GM03348 (cell line): ENCODE measurements at places on chromosomes 5 and 9.

DNA sequence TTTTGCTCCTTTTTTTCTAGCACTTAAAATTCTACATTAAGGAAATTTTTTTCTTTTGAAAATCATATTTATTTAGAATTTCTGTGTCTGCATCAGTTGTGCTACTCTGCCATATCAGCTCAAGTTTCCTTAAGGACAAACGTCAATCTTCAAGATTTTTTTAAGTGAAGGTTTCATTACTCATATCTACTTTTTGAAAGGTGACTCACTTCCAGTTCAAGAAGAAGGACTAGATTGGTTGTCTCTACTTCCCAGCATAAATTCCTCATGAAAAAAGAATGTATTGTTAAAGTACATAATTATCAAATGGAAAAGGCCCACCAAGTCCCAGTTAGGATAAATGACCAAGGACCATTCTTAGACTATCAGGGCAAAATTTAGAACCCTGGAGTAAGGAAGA, 626.5 kb downstream of the DMRTA1 start:
- no peak for DNase-seq

DNA sequence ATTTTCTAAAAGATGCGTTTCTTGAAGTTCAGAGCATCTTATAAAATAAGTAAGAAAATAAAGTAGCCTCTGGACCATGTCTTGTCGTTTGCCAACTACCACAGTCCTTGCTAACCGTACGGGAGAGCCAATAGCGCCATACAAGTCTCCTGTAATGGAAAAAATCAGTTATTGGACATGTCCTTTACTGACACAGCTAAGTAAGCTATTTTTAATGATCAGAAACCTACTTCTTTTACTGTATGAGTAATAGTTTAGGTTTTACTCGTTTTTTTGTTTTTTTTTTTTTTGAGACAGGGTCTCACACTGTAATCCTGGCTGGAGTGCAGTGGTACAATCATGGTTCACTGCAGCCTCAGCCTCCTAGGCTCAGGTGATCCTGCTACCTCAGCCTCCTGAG, 37.7 kb upstream of the RAPGEF6 start:
- no peak for DNase-seq

- DNase-seq, result no peak
Observed at GRCh38 chr5:41416336-41416735, 94.1 kb downstream of the PLCXD3 start.

DNA sequence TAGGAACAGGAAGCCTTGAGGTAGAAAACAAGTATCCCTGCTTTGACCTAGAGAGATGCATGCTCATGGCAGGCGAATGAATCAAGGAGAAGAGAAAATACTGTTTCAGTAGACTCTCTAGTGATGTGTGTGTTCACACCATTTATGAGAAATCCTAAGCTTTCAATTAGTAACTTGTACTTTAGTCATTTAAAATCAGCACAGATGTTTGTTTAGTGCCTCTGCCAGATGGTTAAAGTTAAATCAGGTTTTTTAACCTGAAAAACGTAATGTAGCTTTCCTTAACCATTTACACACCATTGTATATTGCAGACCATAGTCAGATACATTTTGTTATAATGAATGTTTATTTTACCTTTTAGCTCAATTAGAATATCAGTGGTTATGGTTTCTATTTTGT, 5.0 kb downstream of the TJP2 start:
- DNase-seq, result no peak

DNA sequence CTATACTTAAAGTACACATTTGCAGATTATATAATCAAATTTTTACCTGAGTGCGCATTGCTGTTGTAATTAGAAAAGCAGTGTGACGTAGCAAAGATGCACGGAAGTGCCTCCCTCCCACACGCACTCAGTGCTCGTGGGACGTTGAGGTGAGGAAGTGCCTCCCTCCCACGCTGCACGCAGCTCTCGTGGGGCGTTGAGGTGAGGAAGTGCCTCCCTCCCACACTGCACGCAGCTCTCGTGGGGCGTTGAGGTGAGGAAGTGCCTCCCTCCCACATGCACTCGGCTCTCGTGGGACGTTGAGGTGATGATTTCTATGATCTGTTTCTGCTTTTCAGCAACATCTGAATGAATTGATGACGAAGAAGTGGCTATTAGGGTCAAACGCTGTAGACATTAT, 21.0 kb downstream of the EXOC3 start:
- no peak for DNase-seq

DNA sequence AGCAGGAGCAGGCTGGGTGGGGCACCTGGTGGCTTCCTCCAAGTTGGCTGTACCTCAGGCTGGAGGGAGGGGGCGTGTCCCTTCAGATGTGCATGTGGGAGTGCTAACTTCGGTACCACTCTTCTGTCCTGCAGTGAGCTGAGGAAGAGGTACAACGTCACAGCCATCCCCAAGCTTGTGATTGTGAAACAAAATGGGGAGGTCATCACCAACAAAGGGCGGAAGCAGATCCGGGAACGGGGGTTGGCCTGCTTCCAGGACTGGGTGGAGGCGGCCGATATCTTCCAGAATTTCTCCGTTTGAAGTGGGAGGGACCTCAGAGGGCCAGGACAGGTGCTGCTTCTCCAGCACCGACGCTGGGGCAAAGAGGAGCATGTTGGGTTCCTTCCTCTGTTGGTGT, 9.3 kb downstream of the NXNL2 start:
- DNase-seq, result no peak

DNA sequence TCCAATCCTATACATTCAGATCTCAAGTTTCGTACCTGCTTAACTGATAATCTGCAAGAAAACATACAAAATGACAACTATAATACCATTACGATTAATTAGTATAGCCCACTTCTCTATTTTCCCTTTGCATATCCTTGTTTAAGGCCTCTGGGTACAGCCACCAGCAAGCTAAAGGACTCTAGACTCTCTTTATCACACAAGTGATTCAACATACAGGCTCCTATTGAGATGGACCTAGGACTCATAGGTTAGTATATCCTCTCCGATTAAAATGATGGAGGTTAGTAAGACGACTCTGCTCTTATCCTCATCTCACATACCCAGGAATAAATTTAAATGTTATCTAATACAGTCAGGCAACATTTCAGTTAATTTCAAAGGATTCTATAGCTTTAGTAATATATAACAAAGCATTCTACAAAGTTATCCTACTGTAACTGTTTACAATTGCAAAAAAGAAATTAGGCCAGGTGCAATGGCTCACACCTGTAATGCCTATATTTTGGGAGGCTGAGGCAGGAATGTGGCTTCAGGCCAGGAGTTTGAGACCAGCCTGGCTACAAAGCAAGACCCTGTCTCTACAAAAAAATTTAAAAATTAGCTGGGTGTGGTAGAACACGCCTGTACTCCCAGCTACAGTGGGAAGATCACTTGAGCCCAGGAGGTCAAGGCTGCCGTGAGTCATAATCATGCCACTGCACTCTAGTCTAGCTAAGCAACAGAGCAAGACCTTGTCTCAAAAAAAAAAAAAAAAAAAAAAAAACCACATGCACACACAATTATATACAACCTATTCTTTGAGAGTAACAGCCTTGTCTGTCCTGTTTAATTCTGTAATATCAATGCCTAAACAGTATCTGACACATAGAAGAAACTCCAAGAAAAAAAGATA, 15.4 kb downstream of the HAUS6 start:
- no peak for DNase-seq

GRCh38 chr5:95191330-95191729, 93.6 kb downstream of the MCTP1 start:
- no peak for DNase-seq

DNA sequence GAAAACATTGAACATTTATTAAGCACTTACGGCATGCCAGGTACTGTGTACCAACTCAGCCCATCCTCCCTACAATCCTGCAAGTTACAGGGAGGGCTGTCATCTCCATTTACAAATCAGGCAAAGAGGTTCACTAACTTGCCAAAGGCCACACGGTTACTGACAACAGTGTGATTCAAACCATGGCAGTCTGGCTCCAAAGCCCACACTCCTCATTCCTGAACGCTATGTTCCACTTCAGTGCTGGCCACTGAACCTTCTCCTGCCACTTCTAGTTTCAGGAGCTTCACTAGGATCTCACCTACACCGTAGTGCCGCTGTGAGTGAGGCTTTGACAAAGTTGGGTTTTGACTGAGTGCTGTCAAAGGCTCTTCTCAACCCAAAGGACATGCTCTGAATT, 7.2 kb upstream of the LIFR start:
- DNase-seq, result no peak

DNA sequence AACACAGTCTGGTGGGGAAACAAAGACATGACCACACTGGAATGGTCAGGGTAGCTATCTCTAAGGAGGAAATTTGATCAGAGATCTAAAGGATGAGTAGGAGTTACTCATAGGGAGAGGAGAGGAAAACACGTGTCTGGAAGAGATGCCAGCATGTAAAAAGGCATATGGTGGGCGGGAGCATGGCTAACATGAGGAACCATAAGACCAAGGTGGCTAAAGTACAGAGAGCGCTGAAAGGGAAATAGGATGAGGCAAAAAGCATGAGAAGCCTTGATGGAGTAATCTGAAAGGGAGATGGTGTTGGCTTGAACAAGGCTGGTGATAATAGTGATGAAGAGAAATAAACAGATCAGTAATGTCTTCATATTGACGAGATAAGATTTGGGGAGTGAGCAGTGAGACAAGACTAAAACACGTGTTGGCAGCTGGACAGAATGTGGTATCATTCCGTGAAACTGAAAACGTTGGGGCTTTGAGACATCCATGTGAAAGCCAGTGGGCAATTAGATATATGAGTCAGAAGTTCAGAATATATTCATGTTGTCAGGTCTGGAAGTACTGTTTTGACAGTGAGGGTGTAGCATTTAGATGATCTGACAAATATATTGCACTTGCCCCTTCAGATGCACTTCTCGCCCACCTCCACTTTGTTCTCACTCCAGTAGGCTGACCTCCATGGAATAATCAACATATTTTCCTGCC, 209.1 kb upstream of the KCNN2 start:
- DNase-seq, result no peak

DNA sequence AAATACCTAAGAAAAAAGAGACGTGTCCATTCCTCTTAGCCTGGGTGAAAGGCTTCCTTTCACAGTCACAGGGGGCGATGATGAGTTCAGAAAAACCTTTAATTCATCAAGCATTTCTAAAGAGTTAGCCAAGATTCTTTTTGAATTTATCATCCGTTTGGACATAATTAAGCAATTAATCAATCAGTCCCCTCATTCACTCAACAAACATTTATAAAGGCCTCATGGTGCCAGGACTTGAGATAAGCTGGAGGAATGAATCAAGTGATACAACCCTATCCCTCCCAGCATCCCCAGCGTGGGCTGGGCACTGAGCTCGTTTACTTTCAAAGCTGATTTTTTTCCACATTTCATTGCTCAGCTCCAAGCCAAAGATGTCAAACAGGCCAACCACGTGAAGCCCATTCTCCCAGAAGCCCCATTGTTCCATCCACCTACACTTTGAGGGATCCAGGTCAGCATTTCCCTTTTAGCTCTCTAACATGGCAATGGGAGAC, 140.5 kb downstream of the SLIT3 start:
- DNase-seq, result peak; percentile 69

GRCh38 chr5:179470201-179470600, 80.2 kb upstream of the RUFY1 start:
- no peak for DNase-seq

GRCh38 chr5:175347027-175347426, 97.0 kb downstream of the DRD1 start:
- DNase-seq, result no peak

- DNase-seq, result no peak
Observed at GRCh38 chr5:143892271-143892670, 80.3 kb downstream of the HMHB1 start.

DNA sequence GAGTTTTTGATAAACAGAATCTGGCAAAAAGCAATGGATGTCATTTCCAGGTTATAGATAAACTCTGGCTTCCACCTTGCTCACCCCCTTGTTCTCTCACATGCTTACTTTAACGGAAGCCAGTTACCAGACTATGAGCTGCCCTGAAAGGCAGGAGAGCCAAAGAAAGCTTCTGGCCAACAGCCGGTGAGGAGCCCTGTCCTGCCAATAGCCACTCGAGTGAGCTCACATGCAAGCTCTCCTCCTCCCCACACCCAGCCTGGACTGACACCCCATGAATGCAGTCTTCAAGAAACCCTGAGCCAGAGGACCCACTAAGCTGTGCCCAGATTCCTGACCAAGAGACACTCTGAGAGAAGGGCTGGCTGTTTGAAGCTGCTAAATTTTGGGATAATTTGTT, 14.4 kb upstream of the SMIM15 start:
- DNase-seq, result no peak

GRCh38 chr9:87810679-87811178, 71.9 kb upstream of the SPATA31E1 start:
- no peak for DNase-seq

- no peak for DNase-seq
Observed at GRCh38 chr5:6631441-6631840, 1.4 kb downstream of the NSUN2 start.

DNA sequence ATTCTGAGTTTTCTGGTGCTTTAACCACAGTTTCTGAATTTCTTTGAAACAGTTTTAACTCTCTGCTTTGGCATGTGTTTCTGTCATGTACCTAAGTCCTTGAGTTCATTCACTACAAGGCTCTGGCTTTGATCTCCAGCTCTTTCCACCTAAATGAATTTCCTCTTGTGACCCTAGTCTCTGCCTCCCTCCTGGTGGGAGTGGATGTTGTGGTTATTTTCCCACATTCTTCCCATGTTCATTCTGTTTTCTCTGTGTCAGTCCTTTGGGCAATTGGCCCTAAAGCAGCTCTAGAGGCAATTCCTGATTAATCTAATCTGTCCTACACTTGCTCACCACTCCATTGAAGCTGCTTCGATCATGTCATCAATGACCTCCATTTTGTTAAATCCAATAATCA, 28.4 kb upstream of the DPYSL3 start:
- no peak for DNase-seq

GRCh38 chr5:83900306-83900705, 179.7 kb upstream of the HAPLN1 start:
- DNase-seq, result peak; percentile 4

- DNase-seq, result peak; percentile 49
Observed at GRCh38 chr5:168334695-168335094, 43.2 kb downstream of the WWC1 start.

GRCh38 chr5:78509145-78509865, 139.3 kb downstream of the LHFPL2 start:
- no peak for DNase-seq

DNA sequence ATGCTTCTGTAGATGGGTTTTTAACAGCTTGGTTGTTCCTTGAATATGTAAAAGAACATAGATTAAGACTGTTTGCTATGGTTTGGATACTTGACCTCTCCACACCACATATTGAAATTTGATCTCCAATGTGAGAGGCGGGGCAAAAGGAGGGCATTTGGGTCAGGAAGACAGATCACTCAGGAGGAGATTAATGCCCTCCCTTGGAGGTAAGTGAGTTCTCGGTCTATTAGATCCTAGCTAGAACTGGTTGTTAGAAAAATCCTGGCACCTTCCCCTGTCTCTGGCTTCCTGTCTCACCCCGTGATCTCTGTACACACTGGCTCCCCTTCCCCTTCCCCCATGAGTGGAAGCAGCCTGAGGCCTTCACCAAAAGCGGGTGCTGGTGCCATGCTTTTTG, 281.1 kb upstream of the ANKRD55 start:
- DNase-seq, result no peak

GRCh38 chr5:117888688-117889087, 1099.7 kb downstream of the DTWD2 start:
- DNase-seq, result no peak
